ENCODE measurements at places on chromosomes 2 and 18. TPM values are rescaled to one million over a fixed set of nuclear protein-coding genes. Genes with fewer than 3 reads are reported as not detected.
A peak's percentile ranks its signal among the peaks of the same experiment; 100 is the strongest.

DNA sequence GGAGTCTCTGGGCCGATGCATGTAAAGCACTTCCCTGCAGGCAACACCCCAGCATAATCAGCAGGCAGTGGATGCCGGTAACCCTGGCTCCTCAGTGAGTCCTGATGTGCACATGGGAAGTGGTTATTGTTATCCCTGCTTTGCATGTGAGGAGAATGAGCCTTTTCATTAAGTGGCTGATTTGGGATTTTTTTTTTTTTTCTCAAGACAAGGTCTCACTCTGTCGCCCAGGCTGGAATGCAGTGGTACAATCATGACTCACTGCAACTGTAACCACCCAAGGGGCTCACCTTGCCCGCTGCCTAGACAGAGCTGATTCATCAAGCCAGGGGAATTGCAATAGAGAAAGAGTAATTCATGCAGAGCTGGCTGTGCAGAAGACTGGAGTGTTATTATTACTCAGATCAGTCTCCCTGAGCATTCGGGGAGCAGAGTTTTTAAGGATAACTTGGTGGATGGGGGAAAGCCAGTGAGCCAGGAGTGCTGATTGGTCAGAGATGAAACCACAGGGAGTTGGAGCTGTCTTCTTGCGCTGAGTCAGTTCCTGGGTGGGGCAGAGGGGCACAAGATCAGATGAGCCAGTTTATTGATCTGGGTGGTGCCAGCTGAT, 95.4 kb downstream of the SOCS6 start:
- no peak for DNase-seq

GRCh38 chr2:25268139-25268538, 73.6 kb downstream of the DNMT3A start:
- DNase-seq: no peak

DNA sequence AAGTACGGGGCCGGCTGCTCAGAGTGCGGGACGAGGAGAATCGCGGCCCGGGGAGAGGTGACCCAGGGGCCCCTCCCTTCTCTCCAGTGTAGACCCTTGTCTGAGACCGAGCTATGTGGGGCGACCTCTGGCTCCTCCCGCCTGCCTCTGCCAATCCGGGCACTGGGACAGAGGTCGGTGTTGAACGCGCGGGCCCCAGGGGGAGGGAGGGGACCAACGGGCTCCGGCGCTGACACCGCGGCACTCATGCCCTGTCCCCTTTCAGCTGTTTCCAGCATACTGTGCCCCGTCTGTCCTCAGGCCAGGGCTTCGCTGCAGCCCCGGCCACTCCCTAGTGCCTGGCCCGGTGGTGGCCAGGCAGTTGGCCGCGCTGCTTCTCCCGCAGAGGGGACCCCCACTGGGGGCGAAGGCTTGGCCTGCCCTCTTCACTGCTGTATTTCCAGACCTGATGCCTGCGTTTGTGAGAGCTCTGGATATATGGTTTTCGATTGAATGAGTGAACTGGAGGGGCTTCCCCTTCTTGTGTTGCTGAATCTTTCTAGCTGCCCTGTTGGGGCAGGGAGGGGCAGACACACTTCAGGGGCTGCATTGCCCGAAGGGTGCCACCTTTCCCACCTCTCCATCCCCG, 809 bp downstream of the DBI start:
- DNase-seq: peak; percentile 83

DNA sequence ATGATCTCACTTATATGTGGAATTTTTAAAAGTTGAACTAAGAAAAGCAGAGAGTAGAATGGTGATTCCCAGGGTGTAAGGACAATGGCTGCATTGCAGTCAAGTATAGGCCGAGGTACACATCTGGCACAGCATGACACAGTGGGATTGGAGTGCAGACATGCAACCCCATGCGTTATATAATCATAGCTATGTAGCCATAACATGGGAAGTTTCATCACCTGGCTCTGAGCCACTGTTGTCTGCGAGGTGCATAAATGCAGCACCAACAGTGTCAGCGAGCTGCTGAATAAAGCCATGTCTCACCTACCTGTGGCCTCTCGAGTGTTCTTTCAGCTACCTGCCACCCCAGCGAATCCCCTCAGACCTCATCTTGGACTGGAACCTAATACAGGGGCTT, 61.7 kb downstream of the CDC42EP3 start:
- DNase-seq: no peak

GRCh38 chr2:24875272-24875671, 44.8 kb downstream of the ADCY3 start:
- DNase-seq: no peak

DNA sequence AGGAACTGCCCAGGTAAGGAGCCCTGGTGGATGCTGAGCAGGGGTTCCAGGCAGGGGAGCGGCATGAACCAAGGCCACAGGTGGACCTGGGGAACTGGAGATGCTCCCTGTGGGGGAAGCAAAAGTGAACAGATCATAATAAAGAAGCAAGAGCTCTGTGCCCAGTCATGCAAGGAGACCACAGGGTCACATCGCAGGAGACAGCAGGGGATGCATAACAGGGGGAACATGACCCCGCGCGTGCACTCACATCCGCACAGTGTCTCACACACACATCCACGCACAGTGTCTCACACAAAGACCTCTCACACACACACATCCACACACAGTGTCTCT, 473.3 kb upstream of the HS6ST1 start:
- DNase-seq: no peak

- DNase-seq: no peak
Observed at GRCh38 chr18:23740105-23740830, 51.0 kb downstream of the LAMA3 start.

DNA sequence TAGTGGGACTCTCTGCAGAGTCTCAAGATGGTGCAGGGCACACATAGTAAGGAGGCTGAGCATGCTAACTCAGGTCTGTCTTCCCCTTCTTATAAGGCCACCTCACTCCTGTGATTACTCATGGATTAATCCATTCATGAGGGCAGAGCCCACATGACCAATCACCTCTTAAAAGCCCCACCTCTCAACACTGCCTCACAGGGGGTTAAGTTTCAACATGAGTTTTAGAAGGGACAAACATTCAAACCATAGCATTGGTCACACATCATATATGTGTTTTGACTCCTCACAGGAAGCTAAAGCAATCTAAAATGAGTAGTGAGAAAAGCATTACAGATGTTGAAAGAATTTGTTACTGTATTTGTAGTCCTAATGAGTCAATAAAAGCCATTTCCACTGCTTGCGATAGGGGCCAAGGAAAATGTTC, 57.5 kb downstream of the DTNA start:
- DNase-seq: no peak

GRCh38 chr2:218327451-218328210, 29.0 kb upstream of the CATIP start:
- no peak for DNase-seq

The POU3F3 gene
- not detected for total RNA-seq
